Urinary bladder (tissue), 4 donors: ENCODE measurements at places on chromosomes 1 and 21. TPM values are rescaled to one million over a fixed set of nuclear protein-coding genes. Genes with fewer than 3 reads are reported as not detected.

DNA sequence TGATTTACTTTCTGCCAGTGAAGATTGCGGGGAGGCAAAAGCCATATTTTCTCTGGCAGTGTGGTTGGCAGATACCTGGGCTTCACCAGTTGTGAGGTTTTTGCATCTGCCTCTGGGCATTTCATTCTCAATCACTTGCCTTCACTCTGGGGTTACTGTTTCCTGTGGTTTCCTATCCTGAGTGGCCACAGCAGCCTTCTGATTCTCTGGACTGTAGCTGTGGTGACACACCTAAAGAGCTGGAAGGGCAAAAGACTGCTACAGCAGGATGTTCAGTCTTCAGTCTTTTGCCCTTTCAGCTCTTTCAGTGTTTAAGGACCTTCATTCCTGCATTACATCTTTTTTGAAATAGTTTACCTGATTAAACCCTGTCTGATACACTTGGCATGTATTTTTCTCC, 50.5 kb upstream of the GPR52 start:
- no peak for DNase-seq

DNA sequence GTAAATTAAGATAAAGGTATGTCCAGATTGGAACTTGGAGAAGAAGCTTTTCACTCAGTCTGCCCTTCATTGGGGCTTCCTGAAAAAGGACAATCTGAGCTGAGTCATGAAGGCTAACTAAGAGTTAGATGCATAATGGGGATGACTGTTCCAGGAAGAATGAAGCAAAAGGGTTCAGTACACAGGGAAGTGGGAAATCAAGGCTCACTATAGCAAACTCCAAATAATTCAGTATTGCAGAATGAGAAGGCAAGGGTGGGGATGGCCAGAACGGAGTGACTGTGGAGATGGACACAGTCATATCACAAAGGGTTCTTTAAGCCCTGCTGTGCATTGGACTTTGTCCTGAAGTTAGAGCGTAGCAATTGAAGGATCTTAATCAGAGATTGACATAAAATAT, 158.3 kb downstream of the FGGY start:
- no peak for DNase-seq

- no peak for DNase-seq
Observed at GRCh38 chr1:33228935-33229487, 27.3 kb upstream of the ZNF362 start.

DNA sequence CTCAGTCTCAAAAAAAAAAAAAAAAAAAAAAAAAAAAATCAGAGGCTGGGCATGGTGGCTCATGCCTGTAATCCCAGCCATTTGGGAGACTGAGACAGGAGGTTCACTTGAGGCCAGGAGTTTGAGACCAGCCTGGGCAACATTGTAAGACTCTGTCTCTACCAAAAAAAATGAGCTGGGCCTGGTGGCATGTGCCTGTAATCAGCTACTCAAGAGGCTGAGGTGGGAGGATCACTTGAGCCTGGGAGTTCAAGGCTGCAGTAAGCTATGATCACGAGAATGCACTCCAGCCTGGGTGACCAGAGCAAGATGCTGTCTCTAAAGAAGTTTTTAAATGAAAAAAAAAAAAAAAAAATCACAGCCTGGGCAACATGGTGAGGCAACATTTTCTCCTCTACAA, 10.3 kb downstream of the SEMA4A start:
- no peak for DNase-seq

GRCh38 chr1:147892731-147893214, 9.8 kb upstream of the GJA8 start:
- no peak for DNase-seq

GRCh38 chr21:31257265-31257664, 86.8 kb downstream of the TIAM1 start:
- no peak for DNase-seq

GRCh38 chr1:63878932-63879331, 105.1 kb downstream of the ROR1 start:
- DNase-seq: no peak

DNA sequence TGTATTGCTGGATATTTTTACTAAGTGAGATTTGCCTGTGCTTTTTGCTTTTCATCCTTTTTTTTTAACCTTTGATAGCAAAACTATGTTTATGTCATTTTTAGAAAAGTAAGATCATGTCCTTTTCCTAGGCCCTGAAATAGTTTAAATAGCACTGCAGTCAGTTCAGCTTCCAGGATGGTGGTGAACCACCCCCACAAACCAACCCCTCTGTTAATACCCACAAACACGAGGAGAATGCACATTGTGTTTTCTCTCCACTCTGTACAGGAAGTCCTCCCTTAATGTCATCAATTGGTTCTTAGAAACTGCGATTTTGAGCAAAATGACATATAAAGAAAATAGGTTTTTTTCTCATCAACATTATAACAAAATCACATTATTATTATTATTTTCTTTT, 117.7 kb upstream of the DSCAM start:
- DNase-seq: no peak

DNA sequence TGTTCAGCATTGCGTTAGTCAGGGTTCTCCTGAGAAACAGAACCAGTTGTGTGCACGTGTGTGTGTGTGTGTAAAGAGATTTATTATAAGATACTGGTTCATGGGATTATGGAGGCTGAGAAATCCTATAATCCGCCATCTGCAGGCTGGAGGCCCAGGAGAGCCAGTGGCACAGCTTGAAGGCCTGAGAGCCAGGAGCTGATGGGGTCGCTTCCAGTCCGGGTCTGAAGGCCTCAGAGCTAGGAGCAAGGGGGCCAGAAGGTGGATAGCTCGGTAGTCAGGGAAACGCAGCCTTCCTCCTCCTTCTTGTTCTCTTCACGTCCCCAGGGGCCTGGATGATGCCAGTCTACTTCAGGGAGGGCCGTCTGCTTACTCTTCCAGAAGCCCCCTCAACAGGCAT, 37.7 kb downstream of the FAAP20 start:
- DNase-seq: no peak

DNA sequence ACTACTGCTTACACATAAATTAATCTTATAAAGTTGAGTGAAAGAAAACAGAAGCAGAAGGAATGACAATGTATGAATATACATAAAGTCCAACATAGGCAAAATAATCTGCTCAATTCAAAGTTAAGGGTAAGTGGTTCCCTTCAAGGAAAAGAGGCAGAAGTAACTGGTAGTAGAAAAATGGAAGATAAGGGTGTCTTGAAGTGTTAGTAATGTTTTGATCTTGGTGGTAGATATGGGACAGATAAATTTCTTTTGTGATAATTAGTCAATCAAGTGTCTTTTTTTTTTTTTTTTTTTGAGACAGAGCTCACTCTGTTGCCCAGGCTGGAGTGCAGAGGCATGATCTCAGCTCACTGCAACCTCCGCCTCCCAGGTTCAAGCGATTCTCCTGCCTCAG, 12.7 kb downstream of the USP48 start:
- DNase-seq: no peak

- no peak for DNase-seq
Observed at GRCh38 chr1:107457989-107458388, 317.1 kb downstream of the NTNG1 start.

Gene HTR1D
- 0.11 TPM for total RNA-seq

Gene VSIG8
- total RNA-seq: not detected

Gene HSD3B1
- total RNA-seq: not detected

Gene TMEM269
- total RNA-seq: not detected

Gene ZSWIM5
- total RNA-seq: 2.4 TPM

Gene RNF223
- total RNA-seq: 2.7 TPM
